ENCODE measurements at places on chromosomes 5 and 9. TPM values are rescaled to one million over a fixed set of nuclear protein-coding genes. Genes with fewer than 3 reads are reported as not detected.

GRCh38 chr9:33687779-33688178 lies 107.6 kb upstream of the PRSS3 start:
- no peak for DNase-seq

DNA sequence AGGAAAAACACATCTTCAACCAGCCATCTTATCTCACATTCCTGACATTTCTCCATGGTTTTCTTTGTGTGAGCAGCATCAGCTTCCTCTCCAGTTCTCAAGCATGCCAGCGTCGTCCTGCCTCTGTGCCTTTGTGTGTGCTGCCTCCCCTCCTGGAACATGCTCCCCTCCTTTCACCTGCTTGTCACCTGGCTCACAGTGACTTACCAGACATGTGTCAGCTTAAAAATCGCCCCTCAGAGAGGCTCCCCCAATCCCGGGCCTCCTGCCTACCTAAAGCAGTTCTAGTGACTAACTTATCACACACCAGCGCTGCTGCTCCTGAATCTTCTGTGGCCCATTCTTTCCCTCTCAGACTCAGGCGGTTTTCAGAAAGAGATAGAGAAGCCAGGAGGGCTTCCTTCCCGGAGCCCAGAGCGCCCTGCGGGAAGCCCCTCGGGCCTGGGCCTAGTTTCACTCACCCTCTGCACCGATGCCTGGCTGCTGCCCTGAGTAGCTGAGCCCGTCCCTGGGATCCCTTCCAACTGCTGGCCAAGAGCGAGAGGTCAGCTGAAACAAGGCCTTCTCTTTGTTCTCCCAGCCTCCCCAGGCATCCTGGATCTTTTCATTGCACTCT lies 51.1 kb upstream of the MVB12B start:
- no peak for DNase-seq

GRCh38 chr5:81850501-81851357 lies 99.8 kb upstream of the SSBP2 start:
- DNase-seq = no peak

GRCh38 chr5:36162810-36163486 lies 11.0 kb downstream of the SKP2 start:
- no peak for DNase-seq

GRCh38 chr5:73654171-73654811 lies 28.3 kb downstream of the ARHGEF28 start:
- DNase-seq = no peak

DNA sequence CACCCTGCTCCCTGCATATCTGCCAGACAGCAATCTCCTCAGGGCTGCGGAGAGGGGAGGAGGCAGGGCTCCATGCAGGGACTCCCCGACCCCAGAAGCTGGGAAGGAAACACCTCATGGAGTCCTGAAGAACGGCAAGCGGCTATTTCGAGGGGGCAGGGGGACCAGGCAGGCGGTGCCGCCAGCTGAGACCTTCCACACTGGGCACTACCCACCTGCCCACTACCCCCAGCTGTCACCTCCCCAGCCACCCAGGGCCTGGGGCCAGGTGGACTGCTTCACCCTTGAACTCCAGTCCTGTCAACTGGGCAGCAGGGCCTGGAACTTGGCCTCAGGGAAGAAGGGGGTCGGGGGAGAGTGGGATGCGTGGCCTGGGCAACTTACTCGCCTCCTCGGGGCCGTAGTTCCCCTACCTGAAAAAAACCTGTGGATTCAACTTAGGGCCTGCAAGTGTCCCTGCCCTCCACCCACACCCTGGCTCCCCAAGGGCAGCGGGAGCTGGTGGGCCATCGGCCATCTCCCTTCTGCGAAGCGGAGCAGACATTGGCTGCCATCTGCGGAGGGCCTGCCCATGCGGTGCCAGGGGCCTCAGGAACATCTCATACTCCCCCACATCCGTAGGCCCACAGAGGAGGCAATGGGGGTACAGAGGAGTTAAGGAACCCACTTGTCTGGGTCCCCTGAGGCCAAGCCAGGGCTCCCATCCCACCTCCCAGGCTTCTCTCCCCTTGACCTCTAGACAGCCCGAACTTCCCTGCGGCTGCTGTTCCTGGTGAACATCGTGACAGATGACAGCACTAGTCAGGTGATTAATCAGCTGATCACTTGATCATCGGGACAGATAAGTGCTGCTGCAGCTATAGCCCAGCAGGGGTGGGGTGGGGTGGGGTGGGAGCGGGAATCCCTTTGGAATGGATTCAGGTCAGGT lies 18.5 kb upstream of the RALGDS start:
- no peak for DNase-seq

DNA sequence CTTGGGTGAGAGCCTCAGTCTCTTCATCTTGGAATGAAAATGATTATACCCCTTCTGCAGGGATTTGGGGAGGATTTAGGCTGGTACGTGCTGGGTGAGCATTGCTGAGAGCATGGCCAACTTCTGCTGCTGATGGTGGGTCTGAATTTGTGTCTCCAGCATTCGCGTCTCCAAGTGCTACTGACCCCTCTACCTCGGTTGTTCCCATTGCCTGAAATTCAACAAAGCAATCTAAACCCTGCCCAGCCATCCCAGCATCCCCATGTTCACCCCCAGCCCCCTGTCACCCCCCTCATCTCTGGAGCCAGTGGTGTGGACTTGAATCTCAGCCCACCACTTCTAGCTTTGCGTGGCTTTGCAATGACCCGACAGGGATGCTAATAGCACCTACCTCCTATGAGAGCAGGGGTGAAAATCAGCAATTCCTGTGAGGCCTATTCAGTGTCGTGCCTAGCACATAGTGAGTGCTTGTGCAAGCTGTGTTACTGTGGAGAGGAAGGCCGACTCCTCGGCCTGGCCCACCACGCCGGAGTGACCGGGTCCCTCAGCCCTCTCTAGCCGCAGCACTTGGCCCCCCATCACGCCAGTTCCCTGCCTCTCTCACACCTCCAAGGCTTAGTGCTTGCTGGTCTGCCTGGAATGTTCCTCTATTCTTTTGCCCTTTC lies 43.4 kb upstream of the SH3PXD2B start:
- no peak for DNase-seq

DNA sequence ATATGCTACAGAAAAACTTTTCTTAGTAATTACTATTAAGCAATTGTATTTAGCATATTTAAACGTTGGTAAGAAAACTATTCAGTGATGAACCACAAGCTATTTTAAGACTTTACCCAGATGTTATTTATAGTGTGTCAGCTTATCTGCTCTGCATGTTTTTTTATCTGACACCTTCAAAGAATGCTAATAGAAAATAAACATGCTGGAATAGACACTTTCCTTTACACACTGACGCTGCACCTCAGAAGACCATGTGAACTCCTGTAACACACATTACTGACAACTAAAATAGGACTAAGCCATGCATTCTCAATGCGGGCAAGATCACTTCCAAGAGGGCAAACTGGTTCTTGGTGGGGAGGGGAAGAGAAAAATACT lies 38.3 kb downstream of the FNIP1 start:
- no peak for DNase-seq

GRCh38 chr5:141431286-141431685 lies 979 bp downstream of the PCDHGA12 start:
- peak; percentile 56 for DNase-seq

- no peak for DNase-seq
Measured at GRCh38 chr5:116299746-116300640, 215.2 kb downstream of the COMMD10 start.

Gene PNPLA7
- 22.6 TPM for total RNA-seq

GRCh38 chr5:127517110-127517479 lies 345 bp upstream of the PRRC1 start:
- no peak for DNase-seq

GRCh38 chr9:93245437-93245970 lies 61.6 kb downstream of the WNK2 start:
- no peak for DNase-seq

Gene SLC25A46
- 36.9 TPM for total RNA-seq

Gene SAPCD2
- total RNA-seq = 0.39 TPM

GRCh38 chr9:29212397-29213387 lies 1639.4 kb upstream of the C9orf72 start:
- no peak for DNase-seq

Gene SLC36A3
- not detected for total RNA-seq

Gene PHF24
- not detected for total RNA-seq

Gene NR4A3
- 20.1 TPM for total RNA-seq

Measured in B cell (primary cell).